NCI-H510A (cell line): ENCODE measurements at places on chromosomes 16 and 17.

DNA sequence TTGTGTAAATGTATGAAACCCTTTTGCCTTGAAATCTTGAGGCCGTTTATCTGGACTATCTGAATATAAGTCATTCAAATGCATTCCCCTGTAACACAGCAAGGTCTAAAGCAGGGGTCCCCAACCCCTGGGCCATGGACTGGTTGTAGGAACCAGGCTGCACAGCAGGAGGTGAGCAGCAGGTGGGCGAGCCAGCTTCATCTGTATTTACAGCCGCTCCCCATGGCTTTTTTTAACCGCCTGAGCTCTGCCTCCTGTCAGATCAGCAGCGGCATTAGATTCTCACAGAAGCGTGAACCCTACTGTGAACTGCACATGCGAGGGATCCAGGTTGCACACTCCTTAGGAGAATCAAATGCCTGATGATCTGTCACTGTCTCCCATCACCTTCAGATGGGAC is 24.1 kb downstream of the DNAH3 start:
- DNase-seq: no peak

DNA sequence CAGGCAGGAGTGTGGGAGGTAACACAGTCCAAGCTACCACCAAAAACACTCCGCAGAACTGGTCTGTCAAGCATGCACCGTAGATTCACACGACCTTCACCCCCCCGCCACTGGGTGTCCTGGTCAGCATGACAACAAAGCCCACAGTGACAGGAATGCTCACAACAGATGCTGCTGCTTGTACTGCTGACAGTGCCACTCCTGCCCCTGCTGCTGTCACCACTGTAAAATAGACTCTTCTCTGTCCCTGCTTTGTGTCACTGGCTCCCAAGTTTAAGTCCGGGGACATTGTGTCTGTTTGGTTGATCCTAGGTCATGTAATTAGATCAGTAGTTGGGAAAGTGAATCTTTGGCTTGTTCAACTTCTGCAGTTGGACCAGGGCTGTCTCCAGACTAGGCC is 7.0 kb upstream of the ODF4 start:
- DNase-seq: no peak

DNA sequence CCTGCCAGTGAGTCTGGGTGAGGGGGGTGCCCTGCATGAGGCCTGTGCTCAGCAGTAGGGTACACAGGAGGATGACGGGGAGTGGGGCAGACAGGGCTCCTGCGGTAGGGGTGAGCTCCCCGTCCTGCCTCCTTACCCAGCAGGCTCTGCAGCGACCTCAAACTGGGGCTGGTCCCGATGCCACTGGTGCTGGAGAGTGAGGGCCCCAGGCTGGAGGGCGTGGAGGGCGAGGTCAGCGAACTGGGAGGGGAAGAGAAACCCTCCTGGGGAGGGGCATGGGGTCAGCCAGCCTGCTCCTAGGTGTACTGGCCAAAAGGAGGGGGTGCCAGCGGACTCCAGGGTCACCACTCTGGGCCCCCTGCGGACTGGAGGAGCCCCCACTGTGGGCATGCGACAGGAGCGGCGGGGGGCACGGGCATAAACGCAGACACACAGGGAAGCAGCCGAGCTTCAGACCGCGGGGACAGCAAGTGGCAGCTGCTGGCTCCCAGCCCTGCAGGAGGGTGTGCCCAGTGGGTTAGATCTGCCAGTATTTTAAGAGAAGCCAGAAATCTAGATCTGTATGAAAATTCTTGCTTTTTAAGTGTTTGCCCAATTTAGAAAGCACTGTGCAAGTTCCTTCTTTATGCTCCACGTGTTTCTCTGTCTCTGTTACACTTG is 9.0 kb upstream of the VASN start:
- no peak for DNase-seq

DNA sequence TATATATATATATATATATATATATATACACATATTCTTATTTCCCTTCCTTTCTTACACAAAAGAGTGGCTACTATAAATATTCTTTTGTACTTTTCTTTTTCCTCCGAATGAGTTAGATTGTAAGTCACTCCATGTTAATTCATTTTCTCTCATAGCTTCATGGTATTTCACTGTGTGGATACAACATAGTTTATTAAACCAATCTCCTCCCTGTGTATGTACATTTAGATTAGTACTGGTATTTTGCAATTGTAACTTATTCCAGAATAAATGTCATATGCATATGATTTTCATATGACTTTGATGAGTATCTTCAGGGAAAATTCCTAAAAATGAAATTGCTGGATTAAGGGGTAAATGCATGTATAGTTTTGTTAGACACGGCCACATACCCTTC is 20.0 kb upstream of the FA2H start:
- no peak for DNase-seq

GRCh38 chr16:81071805-81072204 is 5.2 kb downstream of the C16orf46 start:
- DNase-seq: no peak

GRCh38 chr17:5234645-5235576 is at the start of gene SCIMP:
TSS of gene SCIMP (minus strand) at chr17:5234860. CDS start at chr17:5234755, 105 bp downstream.
- DNase-seq: no peak

DNA sequence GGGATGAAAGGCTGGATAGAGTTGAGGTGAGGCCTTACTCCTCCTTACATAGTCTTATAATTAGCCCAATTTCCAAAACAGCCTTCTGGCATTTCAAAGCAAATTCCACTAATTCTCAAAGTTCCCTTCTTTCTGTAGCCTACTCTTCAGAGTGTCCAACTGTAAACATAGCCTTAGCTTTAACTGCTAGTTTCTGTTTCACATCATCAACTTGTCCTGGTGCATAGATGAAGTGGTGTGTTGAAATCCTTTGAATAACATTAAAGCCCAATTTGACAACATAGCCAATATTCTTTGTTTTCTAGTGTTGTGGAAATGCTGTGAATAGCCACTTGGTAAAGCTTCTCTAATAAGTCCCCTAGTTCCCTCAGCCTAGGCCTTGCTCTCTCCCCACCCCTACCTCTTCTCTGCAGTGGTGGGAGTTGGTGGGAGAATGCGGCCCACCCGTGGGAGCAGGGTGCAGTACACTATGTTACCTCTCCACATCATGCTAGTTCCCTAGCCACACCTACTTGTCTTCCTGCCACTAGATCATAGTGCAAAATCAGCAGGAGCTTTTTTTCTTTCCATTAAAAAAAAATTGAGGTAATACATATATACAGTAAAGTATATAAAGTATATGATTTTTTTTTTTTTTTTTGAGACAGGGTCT is 127.0 kb upstream of the HAS3 start:
- no peak for DNase-seq
